ENCODE measurements at places on chromosomes 7 and 10.

DNA sequence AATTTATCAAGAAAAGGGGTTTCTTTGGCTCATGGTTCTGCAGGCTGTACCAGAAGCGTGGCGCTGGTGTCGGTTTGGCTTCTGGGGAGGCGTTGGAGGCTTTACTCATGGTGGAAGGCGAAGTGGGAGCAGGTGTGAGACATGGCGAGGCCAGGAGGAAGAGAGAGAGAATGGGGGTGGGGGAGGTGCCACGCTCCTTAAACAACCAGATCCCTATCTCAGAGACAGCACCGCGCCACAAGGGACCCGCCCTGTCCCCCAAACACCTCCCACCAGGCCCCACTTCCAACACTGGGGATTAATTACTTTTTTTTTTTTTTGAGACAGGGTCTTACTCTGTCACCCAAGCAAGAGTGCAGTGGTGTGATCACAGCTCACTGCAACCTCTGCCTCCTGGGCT, 18.0 kb upstream of the SH2B2 start:
- no peak for DNase-seq

GRCh38 chr7:77791956-77792355, 6.3 kb downstream of the TMEM60 start:
- no peak for DNase-seq

- no peak for DNase-seq
Measured at GRCh38 chr10:67506757-67507091, 189.3 kb downstream of the CTNNA3 start.

DNA sequence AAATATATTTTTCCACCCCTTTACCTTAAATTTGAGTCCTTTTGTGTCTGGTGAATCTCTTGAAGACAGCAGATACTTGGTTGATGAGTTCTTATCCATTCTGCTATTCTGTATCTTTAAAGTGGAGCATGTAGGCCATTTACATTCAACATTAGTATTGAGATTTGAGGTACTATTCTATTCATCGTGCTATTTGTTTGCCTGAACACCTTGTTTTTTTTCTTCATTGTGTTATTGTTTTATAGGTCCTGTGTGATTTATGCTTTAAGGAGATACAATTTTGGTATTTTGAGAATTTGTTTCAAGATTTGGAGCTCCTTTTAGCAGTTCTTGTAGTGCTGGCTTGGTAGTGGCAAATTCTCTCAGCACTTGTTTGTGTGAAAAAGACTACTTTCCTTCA, 29.9 kb downstream of the GDI2 start:
- no peak for DNase-seq

DNA sequence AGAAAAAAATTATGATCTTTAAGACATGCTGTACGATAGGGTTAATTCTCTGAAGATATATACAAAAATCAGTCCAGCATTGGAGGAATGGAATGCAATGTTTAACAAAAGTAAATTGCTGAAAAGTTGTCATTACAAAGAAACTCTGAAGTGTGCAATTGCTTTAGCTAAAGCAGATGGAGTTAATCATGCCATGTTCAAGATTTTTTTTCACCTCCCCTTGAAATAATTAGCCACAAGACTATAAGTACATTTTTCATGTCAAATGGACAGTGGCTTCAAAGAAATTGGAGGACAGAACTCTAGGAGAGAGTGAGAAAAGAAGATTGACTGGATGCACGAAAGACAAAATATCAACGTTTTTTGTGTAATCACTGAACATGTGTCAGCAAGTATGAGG, 63.1 kb upstream of the MEOX2 start:
- no peak for DNase-seq

DNA sequence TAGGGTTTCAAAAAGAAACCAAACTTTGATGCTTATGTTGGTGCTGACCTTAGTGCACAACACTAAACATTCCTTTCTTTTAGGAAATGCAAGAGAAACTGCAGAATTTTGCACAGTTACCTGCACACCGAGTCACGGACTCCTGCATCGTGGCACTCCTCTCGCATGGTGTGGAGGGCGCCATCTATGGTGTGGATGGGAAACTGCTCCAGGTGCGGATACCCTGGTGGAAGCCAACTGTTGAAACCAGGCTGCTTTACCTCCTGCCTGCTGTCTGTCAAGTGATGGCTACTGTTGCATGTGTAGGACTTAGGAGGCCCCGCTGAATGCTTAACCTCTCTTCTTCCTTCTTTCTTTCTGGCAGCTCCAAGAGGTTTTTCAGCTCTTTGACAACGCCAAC, 11.7 kb downstream of the CASP2 start:
- DNase-seq: peak; percentile 53

DNA sequence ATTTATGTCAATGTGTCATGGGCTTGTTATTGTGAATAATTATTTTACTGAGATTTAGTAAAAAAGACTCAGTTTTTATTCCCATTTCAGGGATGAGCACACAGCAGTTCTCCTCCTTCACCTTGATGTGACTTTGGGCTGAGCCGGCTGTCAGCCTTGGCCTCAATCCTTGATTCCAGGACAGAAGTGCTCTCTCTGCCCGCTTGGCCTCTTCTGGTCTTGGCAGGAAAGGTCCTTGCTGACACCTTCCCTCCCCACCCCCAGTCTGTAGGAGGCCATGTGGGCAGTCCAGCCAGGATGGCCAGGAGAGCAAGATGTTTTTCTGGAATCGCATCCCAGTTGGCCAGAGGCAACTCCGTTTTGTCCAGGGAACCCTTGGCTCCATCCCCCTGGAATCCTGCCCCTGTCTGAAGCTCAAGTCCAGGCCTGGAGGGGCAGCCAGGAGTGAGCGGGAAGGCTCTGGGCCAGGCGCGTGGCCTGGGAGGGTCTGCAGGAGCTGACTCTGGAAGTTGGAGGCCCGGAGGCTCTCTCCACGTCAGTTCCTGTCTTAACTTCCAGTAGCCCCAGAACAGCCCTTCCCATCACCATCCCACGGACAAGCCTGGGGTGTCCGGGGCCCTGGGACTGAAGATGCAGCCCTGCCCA, 100.9 kb downstream of the PDGFA start:
- DNase-seq: no peak

DNA sequence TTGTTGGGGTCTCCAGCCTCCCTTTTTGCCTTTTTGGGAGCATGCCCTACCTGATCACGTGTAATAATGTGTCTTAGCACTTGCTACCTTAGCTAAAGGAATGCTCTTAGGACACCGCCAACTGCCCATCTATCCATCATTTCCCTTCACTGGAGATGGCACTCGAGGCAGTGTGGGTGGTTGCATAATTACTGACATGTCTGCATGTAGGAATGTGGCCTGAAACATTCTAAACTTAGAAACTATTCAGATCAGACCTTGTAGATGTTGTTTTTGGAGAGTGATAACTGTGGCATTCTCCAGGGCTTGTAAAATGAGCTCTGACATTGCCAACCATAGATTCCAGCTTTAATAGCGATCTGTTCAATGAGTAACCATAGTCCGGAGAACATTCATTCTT, 365.8 kb downstream of the BBS9 start:
- DNase-seq: no peak

DNA sequence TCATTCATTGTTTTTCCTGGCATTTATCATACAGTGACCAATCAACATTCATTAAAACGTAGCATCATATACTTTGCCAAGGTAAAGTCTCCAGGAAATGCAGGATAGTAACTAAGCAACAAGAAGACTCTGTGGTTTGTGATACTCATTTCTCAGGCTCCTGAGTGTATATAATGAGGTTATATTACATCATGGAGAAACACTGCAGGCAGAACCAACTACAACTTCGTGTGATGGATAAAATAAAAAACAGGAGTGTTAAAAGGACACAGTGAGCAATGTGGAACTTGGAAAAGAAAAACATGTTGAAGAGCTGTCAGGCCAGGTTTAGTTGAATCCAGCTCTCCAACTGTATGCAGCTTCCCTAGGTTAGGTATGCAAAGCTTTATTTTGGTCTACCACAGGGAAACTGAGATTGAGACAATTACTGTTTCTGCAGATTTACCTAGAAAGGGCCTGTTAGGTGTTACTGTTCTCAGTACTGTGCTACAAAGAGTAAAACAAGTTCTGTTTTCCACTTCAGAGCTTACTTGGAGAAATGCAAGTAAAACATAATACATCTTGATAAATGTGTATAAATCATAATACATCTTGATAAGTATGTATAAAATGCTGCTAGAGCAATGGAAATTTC, 7.8 kb upstream of the CCNY start:
- no peak for DNase-seq
